Fibroblast of skin of right quadriceps (primary cell): ENCODE measurements at places on chromosomes 6 and 20.
A peak's percentile ranks its signal among the peaks of the same experiment; 100 is the strongest.

- DNase-seq: no peak
Observed at GRCh38 chr6:73655341-73655917, 1.6 kb upstream of the SLC17A5 start.

GRCh38 chr6:3515669-3516068 is 58.8 kb upstream of the SLC22A23 start:
- DNase-seq: no peak

DNA sequence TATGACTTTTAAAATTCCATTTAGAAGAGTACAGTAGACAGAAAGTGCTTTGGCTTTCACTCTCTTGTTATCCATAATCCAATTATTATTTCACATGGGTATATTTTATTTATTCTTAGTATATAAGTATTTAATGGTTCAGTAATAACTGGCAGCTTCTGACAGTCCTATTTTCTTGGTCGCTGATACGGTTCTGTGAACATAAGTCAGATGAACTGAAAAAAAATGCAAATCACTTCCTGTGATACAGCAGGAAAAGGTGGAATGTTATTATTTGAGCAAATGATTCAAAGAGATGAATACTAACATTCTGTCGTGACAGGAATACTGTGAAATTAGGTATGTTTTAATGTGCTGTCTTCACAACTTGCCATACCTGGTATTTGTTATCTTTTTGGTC is 132.3 kb downstream of the ARHGAP18 start:
- no peak for DNase-seq

- DNase-seq: peak; percentile 47
Observed at GRCh38 chr6:20826378-20826777, 292.1 kb downstream of the CDKAL1 start.

DNA sequence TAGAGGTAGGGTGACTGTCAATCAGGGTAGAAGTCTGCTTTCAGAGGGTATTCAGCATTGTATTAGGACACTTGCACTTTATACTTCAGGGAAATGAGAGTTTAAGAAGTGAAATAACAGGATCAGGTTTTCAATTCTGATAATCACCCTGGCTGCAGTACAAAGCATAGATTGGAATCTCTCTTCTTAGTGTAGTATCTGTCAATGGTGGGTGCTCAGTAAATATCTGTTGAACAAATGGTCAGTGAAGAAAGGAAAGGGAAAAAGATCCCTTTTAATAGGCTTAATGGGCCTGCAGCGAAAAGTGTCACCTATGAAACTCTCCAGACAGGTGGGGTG is 18.7 kb downstream of the TUBB2B start:
- no peak for DNase-seq

- no peak for DNase-seq
Observed at GRCh38 chr6:3190056-3190455, 32.7 kb upstream of the TUBB2A start.

GRCh38 chr20:56631318-56631989 is 2.3 kb downstream of the TFAP2C start:
- DNase-seq: no peak
